ENCODE measurements at places on chromosomes 12 and 14. TPM values are rescaled to one million over a fixed set of nuclear protein-coding genes. Genes with fewer than 3 reads are reported as not detected.

The APOF gene
- not detected for total RNA-seq

The ETNK1 gene
- 27.0 TPM for total RNA-seq

GRCh38 chr14:28635387-28635786 lies 131.2 kb upstream of the FOXG1 start:
- DNase-seq: no peak
- no peak overlapping the region for H3K4me3 ChIP-seq
- H3K4me1 ChIP-seq: no peaks in the 10 kb centered on the region

DNA sequence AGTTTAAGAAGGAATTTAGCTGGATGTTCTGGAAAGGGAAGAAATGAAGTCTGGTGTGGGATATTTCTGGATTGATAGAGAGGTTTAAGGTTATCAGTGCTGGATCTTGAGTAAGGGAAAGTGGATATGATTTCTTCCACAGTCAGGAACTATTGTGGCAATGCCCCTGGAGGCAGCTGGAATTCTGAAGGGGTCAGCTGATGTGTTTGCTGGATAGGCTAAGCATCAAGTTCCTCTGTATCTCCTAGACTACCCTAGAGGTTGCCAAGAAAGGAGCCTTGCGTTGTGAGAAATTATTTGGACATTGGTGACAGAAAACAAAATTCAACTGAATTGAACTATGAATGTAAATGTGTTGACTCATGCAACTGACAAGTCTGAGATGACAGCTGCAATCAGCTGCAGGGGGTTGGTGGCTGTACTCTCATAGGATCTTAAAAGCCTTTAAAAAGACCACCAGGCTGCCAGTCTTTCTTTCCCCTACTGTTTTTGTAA lies 244.4 kb downstream of the ATXN7L3B start:
- H3K36me3 ChIP-seq: no peaks in the 10 kb centered on the region
- H3K27ac ChIP-seq: no peak overlapping the region
- peaks cover 27% of the 10 kb centered on the region for H3K4me1 ChIP-seq

The GUCY2C gene
- not detected for total RNA-seq

- H3K27me3 ChIP-seq: peaks cover 1% of the 10 kb centered on the region
- no peak within 1 kb of the TSS for H3K27ac ChIP-seq
- H3K36me3 ChIP-seq: no peaks in the 10 kb centered on the region
- H3K4me3 ChIP-seq: no peak within 1 kb of the TSS
- peak; percentile 63 for DNase-seq
Measured at GRCh38 chr12:6341417-6342139, at the start of gene TNFRSF1A. TSS of gene TNFRSF1A (minus strand) at chr12:6342076. CDS start at chr12:6341814, 262 bp downstream.

- H3K4me3 ChIP-seq: peak overlapping the region; percentile 83
- no peak for DNase-seq
- peaks cover 2% of the 10 kb centered on the region for H3K27me3 ChIP-seq
- H3K27ac ChIP-seq: peak overlapping the region; percentile 45
Measured at GRCh38 chr14:105247715-105248367, 492 bp upstream of the BTBD6 start.

DNA sequence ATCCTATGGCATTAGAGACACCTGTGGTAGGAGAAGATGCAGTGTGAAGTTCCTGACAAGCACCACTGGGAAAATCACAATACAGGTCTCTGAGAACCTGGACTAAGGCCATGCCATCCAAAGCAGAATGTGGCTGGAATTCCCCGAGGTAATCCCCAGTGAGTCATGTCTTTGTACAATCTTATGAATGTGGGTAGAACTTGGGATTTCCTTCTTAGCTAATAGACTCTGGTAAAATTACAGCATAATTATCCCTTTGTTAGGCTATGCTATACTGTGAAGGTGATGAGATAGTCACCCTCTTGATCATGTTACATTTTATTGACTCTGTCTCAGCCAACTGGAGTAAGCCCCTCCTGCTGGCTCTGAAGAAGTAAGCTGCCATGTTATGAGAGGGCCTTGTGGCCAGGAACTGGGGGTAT lies 224.3 kb upstream of the DCN start:
- DNase-seq: no peak
- H3K4me3 ChIP-seq: no peak overlapping the region
- no peaks in the 10 kb centered on the region for H3K36me3 ChIP-seq

The PTMS gene
- total RNA-seq: 477 TPM

The TMEM63C gene
- not detected for total RNA-seq

- peaks cover 63% of the 10 kb centered on the region for H3K4me1 ChIP-seq
- no peaks in the 10 kb centered on the region for H3K27me3 ChIP-seq
- peak overlapping the region; percentile 67 for H3K27ac ChIP-seq
- DNase-seq: peak; percentile 84
- H3K4me3 ChIP-seq: peak overlapping the region; percentile 52
Measured at GRCh38 chr12:88493636-88494035, 86.6 kb downstream of the KITLG start.

DNA sequence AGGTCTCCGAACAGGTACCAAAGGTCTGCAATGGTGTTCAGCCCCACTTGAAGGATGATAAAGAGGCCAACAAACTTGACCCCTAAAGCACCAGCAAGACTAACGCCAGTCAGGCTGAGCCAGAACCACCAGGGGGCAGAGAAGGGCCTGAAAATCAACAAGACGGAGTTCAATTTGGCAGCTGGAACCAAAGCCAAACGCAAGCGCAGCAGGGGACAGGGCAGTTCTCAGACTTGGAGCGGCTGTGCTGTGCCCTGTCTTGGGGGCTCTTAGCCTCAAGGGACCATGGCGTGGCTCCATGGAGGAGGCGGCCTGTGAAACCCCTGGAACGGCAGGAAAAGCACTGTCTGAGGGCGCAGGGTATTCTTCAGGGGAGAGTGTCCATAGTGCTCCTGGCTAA lies 19.6 kb downstream of the POMT2 start:
- no peak overlapping the region for H3K4me3 ChIP-seq
- peaks cover 32% of the 10 kb centered on the region for H3K4me1 ChIP-seq
- H3K36me3 ChIP-seq: peaks cover 14% of the 10 kb centered on the region
- peak; percentile 68 for DNase-seq

The KLHL33 gene
- total RNA-seq: not detected

The HHIPL1 gene
- total RNA-seq: 0.99 TPM

The CISTR gene
- not detected for total RNA-seq

Data from HFFc6 (cell line).